ENCODE measurements at places on chromosomes 3 and 15.
A peak's percentile ranks its signal among the peaks of the same experiment; 100 is the strongest.

DNA sequence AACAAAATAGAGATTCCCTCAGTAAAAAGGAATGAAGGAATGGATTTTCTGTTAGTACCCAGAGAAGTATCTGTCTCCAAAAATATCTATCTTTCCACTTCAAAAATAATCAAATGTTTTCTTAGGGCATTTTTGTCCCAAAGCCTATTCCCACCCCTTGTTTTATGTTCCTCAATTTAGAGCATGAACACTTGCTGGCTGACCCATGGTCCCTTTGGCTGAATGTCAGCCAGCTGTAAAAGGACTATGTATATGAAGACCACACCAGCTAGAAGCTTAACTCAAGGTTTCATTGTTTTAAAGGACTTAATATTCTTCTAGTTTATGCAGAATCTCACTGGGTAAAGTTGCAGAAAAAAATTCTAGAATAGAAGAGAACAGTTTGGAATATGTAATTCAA lies 931.2 kb downstream of the MCTP2 start:
- no peak for DNase-seq

GRCh38 chr15:60301024-60301423 lies 96.8 kb downstream of the ANXA2 start:
- peak; percentile 23 for DNase-seq

- DNase-seq = no peak
These were observed 453.5 kb downstream of the SOX2 start for GRCh38 chr3:182165234-182165633.

- no peak for DNase-seq
These were observed 3.3 kb downstream of the ACAD9 start for GRCh38 chr3:128882719-128883118.

DNA sequence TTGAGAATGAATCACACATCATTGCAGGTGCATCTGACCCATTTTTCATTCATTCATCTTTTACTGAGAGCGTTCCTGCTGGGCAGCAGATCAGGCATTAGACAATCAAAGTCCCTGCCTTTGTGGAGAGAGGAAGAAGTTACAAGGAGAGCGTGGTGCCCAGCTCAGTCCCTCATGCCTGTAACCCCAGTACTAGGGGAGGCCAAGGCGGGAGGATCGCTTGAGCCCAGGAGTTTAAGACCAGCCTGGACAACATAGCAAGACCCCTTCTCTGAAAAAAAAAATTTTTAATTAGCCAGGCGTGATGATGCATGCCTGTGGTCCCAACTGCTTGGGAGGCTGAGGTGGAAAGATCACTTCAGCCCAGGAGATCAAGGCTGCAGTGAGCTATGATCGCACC lies 35.0 kb upstream of the MEX3B start:
- no peak for DNase-seq

GRCh38 chr15:71191296-71191695 lies 76.0 kb downstream of the THSD4 start:
- DNase-seq = no peak

DNA sequence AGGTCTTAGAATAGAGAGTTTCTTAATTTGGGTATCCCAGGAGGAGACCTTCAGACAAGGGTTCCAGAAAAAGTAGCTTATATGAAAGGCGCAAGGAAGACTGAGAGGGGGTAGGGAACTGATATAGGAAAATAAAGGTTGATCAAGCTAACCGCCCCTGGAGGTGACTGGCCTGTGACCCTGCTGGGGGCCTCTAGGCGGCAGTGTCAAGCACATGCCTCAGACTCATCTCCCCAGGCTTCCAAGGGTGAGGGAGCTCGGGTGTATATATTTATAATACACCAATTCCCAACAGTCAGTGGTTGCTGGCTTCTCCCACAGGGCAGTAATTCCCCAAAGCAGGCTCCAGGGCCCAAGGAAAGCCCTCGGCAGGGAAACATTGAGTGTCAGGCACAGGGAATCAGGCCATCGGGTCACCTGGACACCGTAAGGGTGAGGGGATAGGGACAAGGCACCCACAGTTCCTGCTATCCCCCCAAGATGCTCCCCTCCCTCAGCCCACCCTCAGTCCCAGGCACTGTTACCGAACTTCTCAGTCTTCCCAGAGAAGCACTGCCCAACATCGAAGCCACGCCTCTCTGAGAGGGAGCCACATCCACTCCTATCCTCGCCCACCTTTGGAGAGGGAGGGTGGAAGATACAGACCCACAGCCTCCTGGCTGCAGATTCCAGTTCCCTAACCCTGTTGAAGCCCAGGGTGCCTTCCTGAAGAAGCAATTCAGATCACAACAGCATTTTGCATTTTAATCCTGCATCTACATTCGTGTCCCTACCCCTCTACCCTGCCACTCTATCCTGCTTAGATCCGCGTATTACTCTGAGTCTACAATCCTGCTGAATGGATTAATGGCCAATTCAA lies 19.5 kb upstream of the CAV3 start:
- DNase-seq = no peak

GRCh38 chr15:83199288-83199687 lies 8.3 kb downstream of the HDGFL3 start:
- DNase-seq = no peak

DNA sequence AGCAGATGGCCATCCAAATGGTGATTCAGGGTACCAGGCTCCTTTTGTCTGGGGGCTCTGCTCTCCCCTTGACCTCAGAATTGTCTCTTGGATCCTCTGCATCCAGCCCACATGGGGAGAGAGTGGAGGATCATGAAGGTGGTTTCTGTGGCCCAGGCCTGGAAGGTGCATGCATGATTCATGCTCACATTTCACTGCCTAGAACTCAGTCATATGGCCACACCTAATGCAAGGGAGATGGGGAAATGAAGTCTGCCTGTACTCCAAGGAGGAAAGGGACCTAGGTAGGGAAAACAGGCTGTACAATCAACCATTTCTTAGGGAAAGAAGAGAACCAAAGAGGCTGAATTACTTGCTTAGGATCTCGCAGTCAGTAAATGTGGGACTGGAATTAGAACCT lies 15.1 kb downstream of the HRG start:
- no peak for DNase-seq

GRCh38 chr3:56467801-56468183 lies 475 bp downstream of the ERC2 start:
- DNase-seq = no peak

GRCh38 chr15:95520511-95520910 lies 810.0 kb upstream of the NR2F2 start:
- peak; percentile 19 for DNase-seq

- DNase-seq = no peak
These were observed 1.4 kb downstream of the ACSBG1 start for GRCh38 chr15:78232951-78233350.

DNA sequence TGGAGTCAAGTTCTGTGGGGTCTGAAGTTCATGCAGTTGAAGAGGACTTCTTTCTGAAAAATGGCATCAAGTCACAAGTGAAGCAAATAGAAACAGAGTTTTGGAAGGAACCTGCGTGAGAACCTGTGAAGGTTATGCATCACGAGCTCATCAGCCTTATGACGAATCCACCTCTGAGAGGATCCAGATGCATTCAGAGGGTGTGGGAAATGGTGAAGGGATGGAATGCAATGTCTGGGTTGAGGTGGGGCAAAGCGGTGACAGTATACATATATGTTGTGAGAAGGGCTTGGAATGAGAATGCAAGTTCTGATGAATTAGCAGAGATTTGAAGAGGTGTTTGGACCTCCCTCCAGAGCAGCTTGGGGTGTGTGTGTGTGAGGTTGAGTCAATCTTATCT lies 382.1 kb upstream of the TBL1XR1 start:
- peak; percentile 32 for DNase-seq

- peak; percentile 12 for DNase-seq
These were observed 223.8 kb downstream of the NTRK3 start for GRCh38 chr15:88032787-88033186.

- peak; percentile 31 for DNase-seq
These were observed 77.4 kb downstream of the LSM3 start for GRCh38 chr3:14256046-14256445.

DNA sequence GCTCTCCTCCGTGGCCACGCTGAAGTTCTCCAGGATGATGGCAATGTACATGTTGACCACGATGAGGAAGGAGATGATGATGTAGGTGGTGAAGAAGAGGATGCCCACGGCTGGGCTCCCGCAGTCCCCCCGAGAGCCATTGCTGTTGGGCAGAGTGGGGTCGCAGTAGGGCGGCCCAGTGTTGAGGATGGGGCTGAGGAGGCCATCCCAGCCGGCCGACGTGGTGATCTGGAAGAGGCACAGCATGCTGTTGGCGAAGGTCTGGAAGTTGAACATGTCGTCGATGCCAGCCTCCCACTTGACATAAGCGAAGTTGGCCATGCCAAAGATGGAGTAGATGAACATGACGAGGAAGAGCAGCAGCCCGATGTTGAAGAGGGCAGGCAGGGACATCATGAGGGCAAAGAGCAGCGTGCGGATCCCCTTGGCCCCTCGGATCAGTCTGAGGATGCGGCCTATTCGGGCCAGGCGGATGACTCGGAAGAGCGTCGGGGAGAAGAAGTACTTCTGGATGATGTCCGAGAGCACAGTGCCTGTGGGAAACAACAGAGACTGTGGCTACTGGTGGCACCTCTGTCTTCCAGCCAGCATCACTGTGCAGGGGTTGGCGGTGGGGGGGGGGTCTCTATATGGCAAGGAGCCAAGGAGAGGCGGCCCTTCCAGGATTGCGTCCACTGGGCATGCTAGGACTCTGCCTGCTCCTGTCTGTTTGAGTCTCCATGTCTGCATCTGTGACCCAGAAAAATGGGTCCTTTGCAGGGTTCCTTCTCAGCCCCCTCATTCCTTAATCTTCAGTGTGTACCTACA lies 55.1 kb downstream of the EXOG start:
- no peak for DNase-seq

DNA sequence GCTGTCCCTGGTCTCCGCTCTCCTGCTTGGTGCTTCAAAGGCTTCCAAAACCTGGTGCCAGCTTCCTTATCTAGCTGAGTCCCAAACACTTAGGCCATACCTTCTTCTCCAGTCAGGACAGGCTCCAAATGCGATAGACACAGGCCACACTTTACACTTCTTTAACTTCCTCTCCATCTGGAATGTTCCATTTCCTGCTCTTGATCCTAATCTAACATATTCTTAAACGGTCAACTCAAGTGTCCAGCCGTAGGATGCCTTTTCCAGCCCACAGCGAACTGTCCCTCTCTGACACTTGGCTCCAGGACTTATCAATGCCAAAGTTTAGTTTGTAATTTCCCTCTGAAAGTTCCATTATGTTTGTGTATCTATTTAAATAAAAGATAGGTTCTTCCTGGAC lies 19.2 kb upstream of the PLA2G4F start:
- DNase-seq = no peak

DNA sequence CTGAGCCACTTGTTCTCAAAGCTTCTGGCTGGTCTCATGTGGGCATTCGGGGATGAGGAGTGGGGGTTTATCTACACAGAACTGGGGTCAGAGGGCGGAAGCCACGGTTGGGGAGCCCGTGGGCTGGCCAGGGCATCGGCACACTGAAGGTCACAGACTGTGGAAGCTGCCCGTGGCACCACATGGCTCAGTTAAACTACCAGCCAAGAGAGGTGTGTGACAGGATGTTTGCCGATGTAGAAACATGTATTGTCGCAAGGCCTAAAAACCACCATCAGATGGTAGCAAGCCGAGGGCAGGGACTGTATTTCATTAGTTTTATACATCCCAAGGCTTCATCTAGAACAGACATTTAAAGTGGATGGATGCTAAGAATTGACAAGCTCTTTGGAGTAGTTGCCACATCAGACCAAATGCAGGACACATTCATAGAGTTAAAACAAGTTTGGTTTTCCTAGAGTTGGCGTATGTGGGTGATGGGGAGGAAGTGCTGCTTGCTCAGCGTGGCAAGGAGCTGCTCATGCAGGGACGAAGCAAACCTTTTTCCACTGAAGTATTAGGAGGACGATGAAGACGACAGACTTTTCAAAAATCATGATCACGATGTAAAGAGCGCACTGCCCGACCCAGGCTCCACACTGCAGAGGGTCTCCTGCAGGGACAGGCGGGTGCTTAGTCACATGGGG lies 9.6 kb upstream of the MUSTN1 start:
- DNase-seq = no peak

DNA sequence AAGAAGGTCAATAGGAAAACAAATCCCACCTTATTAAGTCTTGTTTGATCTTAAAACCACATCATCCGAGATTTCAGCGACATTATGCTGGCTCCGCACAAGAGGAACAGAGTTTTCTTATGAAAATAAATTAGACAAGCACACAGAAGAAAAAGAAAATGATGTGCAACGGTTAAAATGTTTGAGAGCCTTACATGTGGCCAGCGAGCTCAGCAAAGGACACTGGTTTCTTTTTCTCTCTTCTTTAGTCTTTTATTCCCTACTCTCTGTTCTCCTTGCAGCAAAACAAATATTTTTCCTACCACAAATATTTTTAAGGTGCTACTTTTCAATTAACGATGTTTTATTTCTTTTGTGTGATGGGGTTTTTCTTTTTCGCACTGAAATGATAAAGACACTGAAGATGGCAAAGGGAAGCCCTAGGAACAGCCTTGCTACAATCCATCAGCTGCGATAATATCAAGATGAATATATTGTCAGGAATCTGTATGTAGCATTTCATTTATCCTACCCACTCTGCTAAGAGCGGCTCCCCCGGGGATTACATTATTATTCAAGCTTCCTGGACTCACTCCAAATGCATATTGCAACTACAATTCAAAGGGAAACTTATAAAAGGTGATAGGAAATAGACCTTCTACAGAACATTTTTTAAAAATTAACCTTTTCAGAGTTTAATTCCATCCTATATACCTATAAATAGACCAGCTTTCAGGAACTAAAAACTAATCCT lies 72.9 kb downstream of the ANXA2 start:
- no peak for DNase-seq

- no peak for DNase-seq
These were observed 7.8 kb downstream of the GLDN start for GRCh38 chr15:51349156-51349844.

GRCh38 chr3:120438665-120439370 lies 12.0 kb downstream of the FSTL1 start:
- no peak for DNase-seq

GRCh38 chr15:34318277-34319079 lies 19.1 kb downstream of the SLC12A6 start:
- DNase-seq = peak; percentile 69

GRCh38 chr3:171783086-171783485 lies 27.2 kb downstream of the PLD1 start:
- no peak for DNase-seq

DNA sequence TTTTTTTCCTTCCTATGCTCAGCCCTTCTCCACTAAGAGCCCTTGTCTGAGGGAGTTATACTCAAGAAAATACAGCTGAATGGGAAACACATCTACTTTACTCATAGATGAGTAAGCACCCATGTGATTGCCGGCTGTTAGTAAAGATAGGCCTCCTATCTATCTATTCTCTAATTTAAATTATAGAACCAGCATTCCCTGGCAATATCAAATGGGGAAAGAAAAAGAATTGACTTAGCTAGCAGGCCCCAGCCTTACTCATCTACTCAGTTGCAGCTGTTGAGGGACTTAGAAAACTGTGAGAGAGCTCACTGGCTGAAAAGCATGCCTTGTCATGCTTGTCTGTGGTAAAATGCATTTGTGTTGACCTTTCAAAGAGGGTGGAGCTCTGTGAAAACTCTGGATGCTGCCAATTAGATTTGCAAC lies 116.9 kb upstream of the LRRFIP2 start:
- DNase-seq = no peak

- DNase-seq = no peak
These were observed 31.6 kb downstream of the TIPARP start for GRCh38 chr3:156705761-156706616.

- no peak for DNase-seq
These were observed 28.0 kb upstream of the KCTD6 start for GRCh38 chr3:58463942-58464271.

All from SW480 (cell line).